ENCODE measurements at places on chromosomes 5 and 9. TPM values are rescaled to one million over a fixed set of nuclear protein-coding genes. Genes with fewer than 3 reads are reported as not detected.

Gene LPCAT1
- total RNA-seq = 11.5 TPM

Gene SHOC1
- not detected for total RNA-seq

Gene CNTNAP3
- 10.1 TPM for total RNA-seq

Gene ZNF484
- total RNA-seq = 4.0 TPM

Gene IFNA21
- total RNA-seq = not detected

Gene SSBP2
- 46.9 TPM for total RNA-seq

Gene GDA
- total RNA-seq = 2.9 TPM

Gene SPATA31D4
- not detected for total RNA-seq

Gene SLCO6A1
- total RNA-seq = not detected

Gene KIF4B
- total RNA-seq = not detected

Gene NTNG2
- 1.8 TPM for total RNA-seq

Gene PIK3R1
- total RNA-seq = 103 TPM

Gene FBP1
- total RNA-seq = 1.1 TPM

Gene AGXT2
- not detected for total RNA-seq

Gene ABLIM3
- total RNA-seq = 131 TPM

Gene IL6ST
- 137 TPM for total RNA-seq

Gene POLR1E
- total RNA-seq = 10.2 TPM

Gene ZNF474
- total RNA-seq = not detected

Gene NUP155
- 10.7 TPM for total RNA-seq

Gene CLPTM1L
- total RNA-seq = 30.4 TPM

Gene TXNDC8
- not detected for total RNA-seq

Gene GABRA6
- total RNA-seq = not detected

Gene PRR16
- 14.2 TPM for total RNA-seq

Gene INSL4
- not detected for total RNA-seq

Gene FUT7
- not detected for total RNA-seq

Gene GMCL2
- not detected for total RNA-seq

Gene HNRNPH1
- total RNA-seq = 221 TPM

Gene C7
- 272 TPM for total RNA-seq

Gene PLCXD3
- total RNA-seq = 79.3 TPM

Gene IFNB1
- not detected for total RNA-seq

Gene RUSC2
- 25.7 TPM for total RNA-seq

Gene PCDHGB7
- total RNA-seq = 9.8 TPM

Gene HMMR
- total RNA-seq = 0.54 TPM

Gene SLC9A3
- 0.91 TPM for total RNA-seq

Gene PHF24
- total RNA-seq = 0.19 TPM

Gene PRUNE2
- total RNA-seq = 1.3 TPM

Gene MORN5
- not detected for total RNA-seq

Gene AMBP
- total RNA-seq = 0.51 TPM

Gene GARIN3
- not detected for total RNA-seq

Gene CDKN2B
- 2.3 TPM for total RNA-seq

Gene COL23A1
- total RNA-seq = 18.8 TPM

Gene ARID3C
- not detected for total RNA-seq

Gene ANKRD18B
- not detected for total RNA-seq

Gene CATSPER3
- total RNA-seq = 0.32 TPM

Gene CD72
- 0.59 TPM for total RNA-seq

Gene IQGAP2
- total RNA-seq = 4.2 TPM

Gene APBA1
- total RNA-seq = 2.0 TPM

Gene MED22
- 19.2 TPM for total RNA-seq

Gene C5orf58
- total RNA-seq = 0.65 TPM

Gene GABRB2
- not detected for total RNA-seq

Measured in Right ventricle myocardium superior (tissue), 1 donor.